ENCODE measurements at places on chromosomes 16 and 17.
A peak's percentile ranks its signal among the peaks of the same experiment; 100 is the strongest.

- no peak for DNase-seq
Measured at GRCh38 chr17:72603420-72604242, 482.8 kb downstream of the SOX9 start.

GRCh38 chr16:57945740-57946138, 25.2 kb downstream of the CNGB1 start:
- DNase-seq = no peak

DNA sequence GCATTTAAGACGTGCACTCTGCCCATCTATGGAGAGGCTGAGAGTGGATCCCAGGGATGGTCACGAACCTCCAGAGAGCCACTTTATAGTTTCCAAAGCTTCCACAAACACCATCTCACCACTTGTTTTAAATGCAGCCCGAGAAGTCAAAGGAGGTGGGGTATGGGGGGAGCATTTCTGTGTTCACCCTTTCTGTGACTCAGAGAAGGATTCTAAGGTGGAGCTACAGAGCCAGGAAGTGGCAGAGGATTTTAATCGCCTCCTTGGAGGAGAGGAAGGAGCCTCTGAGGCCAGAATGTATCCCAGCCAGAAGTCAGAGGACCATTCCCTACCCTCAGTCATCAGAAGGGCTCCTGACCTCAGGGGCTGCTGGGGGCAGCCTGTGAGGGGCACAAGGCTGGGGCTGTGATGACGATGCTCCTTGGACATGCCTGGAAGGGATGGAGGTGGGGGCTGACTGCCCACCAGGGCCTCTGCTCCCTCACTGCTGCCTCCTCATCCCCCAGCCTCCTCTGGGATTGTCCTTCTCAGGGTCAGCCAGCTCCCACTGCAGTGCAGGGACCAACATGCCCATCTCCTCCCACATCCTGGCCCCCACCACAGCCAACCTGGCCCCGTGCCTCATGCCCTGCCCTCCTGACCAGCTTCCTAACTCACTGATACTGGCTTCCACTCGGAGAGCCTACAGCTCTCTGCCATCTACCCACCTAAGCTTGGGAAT, 2.8 kb downstream of the XYLT2 start:
- DNase-seq = no peak

DNA sequence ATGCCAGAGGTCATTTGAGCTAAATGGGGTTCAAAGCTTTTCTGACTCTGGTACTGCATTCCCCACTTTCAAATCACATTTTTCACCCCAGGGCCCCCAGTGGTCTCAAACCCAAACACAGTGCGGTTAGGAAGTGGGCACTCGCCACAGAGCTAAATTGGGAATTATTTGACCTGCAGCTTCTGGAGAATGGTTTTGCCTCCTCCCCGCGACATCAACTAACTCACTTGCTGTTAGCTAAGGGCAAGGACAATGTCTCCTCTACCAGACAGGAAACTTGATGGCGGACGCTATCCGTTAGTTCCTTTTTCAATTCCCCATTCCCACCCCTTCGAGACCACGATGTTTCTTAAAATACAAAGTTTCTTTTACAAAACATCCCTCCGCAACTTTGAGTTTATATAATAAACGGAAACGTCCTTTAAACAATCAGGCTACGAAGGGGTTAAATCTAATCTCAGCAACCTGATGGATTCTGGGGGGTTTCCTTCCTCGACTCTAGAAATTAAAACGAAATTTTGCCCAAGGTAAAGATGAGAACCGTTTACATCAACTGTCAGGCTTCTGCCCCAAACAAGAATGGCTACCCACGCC, 500 bp upstream of the KAT7 start:
- no peak for DNase-seq

DNA sequence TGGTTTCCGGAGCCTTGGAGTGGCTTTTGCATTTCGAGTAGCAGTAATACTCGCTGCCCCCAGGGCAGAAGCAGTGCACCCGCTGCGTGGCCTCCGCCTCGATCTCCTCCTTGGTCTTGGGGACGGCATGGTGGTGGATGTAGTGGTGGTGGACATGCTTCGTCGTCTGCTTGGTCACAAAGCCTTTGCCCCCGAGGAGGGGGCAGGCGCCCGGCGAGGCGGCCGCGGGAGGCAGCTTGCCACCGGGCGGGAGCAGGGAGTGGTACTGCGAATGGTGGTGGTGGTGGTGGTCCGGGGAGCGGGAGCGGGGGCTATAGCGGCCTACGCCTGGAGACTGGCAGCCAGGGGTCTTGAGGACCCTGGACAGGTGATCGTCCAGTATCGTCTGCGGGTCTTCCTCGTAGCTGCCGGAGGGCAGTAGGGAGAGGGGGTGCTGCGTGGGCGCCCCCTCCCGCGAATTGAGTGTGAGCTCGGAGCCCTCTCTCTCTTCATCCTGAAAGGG, 24.1 kb downstream of the AXIN2 start:
- DNase-seq = no peak

DNA sequence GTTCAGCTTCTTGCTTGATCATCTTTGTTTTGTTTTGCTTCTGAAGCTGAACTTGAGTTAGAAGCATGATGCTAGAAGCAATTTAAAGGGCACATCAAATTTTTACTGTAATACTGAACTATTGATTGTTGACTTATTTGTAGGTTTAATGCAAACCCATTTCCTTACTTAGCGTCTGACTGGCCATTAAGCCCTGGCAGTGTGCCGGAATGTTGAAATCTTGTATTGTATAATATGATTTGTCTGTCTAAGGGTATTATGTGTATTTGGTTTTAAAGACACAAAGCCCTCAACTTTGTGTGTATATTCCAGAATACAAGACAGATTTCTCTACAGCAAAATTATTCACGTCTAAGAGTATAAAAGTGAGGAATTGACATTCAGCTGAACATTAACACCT, 39.7 kb downstream of the NUP93 start:
- DNase-seq = no peak

DNA sequence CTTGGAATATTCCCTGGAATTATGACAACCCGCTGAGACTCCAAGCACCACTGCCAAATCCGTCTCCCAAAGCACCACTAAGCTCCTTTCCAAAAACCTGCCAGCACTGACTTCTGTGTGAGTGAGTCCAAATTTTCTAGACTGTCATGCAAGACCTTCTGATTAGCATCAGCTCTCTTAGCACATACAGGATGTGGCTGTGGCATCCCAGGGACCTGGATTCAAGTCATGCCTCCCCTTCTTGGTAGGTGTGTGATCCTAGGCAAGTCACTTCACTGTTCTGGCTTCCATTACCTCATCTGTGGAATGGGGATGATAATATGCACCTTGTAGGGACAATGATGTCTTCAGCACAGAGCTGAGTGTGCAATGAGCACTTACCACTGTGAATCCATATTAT, 38.3 kb upstream of the USP7 start:
- DNase-seq = no peak

GRCh38 chr17:44115585-44116415, 7.6 kb downstream of the HDAC5 start:
- DNase-seq = no peak

DNA sequence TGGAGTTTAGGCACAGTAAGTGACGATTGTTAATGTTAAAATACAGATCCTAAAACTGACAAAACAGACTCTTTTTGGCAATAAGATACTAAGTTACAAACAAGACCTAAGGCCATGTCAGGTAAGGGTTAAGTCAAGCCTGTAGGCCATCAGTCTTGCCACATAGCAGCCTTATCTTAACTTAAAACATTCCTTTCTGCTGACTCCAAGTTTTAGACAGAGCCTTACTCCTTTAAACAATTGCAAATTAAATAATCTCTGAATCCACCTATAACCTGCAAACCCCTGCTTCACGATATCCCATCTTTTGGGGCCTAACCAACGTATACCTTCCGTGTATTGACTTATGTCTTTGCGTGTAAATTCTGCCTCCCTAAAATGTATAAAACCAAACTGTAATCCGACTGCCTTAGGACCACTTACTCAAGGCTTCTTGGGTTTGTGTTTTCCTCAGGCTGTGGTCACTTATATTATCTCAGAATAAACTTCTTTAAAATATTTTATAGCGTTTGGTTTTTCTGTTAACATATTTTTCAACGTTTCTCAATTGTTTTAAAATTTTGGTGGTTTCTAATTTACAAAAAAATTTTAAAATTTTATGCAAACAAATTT, 64.4 kb downstream of the EFCAB5 start:
- DNase-seq = no peak

- no peak for DNase-seq
Measured at GRCh38 chr16:27325736-27326135, 12.0 kb downstream of the IL4R start.

- no peak for DNase-seq
Measured at GRCh38 chr17:79830763-79831264, 8.4 kb downstream of the CBX4 start.

DNA sequence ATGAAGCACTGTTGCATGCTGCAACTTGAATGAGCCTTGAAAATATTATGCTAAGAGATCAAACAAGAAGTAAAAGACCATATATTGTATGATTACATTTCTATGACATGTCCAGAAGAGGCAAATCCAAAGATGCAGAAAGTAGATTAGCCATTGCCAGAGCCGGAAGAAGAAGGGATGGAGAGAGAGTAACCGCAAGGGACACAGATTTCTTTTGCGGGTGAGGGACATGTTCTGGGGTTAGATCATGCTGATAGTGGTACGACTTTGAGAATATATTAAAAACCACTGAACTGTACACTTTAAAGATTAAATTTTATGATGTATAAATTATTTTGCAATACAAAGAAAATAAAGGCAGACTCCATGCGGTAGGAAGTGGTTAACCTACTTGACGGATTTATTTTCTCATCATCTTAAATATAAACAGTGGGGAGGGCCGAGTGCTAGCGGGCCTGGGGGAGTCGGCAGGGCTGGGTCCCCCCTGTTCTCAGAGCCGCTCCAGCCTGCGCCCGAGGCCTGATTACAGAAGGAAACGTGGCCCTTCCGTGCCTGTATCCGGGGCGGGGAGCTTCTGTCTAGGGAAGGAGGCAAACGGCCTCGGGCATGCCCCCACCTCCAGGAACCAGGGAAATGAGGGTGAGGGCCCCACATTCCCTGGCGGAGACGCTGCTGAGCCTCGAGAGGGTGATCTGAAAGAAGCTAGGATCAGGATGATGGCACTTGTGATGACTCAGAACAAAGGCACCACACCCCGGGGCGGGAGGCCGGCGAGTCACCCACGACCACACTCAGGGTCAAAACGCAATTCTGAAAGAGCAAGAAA, 48.0 kb downstream of the SHCBP1 start:
- DNase-seq = no peak

- DNase-seq = no peak
Measured at GRCh38 chr17:82782657-82783207, 30.9 kb downstream of the TBCD start.

DNA sequence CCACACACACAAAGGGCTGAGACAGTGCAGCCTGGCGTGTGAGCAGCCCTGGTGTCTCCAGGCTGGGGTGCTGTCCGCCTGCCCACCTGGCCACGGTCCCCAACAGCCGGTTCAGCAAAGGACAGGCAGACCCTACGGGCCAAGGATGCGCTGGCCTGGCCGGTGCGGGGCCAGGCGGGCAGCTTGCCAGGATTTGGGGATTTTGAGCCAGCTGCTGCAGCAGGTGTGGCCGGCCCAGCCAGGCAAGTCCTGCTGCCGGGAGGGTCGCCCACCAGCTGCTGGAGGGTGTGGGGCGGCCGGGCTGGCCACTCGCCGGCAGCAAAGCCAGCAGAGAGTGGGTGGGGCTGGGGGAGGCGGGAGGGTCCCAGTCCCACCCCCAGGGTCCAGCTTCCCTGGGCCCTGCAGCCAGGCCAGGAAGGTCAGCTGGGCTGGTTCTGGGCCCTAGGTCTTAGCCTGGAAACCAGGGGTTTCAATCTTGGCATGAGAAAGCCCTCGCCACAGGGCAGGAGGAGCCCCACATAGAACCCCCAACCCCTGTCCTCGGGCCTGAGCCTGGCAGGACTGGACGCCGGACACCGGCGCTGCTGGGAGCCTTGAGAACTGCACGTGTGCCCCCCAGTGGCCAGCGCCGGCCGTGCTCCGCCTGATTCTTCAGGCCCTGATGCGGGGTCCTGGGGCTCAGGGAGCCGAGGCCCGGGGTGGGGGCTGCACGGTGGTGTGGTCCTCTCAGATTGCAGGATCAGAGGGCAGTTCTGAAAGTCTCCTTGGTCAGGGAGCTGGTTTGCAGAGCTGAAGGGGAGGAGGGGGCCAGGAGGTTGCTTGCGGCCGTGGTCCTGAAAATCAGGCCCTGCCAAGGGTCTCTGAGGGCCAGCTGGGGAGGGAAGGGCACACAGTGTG, 17.6 kb upstream of the SSTR5 start:
- DNase-seq = peak; percentile 17

DNA sequence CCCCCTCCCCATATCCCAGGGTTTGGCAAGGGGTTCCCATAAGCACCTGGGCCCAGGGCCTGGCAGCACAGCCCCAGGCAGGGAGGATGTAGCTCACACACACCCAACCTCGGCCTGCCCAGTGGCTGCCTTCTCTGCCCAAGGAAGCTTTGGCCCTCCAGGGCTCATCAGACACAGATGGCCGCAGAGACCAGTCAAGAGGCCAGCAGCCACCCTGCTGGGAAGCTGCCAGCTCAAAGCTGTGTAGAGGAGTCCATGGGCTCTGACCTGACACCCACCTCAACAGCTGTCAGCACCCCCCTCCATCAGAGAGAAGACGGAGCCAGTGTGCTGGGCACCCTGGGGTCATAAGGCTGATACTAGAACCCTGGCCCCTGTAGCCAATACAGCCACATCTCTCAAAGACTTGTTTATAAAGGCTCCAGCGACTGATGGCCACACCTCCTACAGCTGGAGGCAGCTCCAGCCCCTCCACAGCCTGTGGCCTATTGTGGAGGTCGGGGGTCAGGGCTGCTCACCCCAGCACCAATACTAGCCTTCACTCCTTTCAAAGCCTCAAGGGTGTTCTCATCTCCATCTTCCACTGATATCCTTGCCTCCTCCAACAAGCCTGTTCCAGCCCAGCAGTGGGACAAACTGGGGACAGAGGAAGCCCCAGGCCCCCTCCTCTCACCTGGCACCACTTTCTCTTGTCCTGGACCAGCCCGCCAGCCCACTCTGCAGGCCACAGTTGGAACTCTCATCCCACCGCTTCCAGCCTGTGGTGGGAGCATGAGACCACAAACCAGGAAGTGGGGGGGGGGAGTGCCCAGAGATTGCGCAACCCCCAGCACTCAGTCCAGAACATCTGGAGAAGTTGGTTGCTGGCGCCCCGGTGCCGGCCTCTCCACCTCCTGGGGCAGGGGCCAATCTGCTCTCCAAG, 2.2 kb upstream of the MPG start:
- DNase-seq = no peak

DNA sequence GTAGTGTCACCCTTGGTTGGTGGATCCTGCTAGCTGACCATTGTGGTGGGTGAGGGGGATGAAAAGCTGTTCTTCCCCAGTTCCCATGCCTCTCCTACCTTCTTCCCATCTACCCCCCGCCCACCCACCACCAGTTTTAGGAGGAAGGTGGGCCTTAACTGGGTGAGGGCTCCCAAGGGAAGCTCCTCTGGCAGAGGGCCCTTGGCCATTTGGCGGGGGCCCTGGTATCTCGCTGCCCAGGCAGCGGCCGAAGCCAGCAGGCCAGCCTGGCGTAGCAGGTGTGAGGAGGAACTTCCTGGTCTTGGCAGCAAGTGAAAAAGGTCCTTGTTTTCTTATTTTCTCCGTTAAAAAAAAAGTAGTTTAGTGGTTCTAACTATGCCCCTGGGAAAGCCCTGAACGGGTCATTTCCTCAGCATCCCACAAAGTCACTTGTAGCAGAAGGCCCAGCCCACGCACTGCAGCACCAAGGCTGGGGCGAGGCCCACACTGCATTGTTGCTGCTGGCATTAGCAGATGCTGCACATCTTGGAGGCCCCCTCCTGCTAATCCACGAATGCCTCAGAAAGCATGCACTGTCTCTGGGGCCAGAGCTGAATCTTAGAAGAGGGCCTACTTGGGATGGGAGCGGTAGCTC, 72.5 kb downstream of the MPRIP start:
- DNase-seq = no peak

GRCh38 chr17:8622191-8622590, 8.3 kb downstream of the MYH10 start:
- no peak for DNase-seq

- DNase-seq = no peak
Measured at GRCh38 chr17:70185285-70185684, 16.0 kb downstream of the KCNJ2 start.
